Body of pancreas (tissue), 4 donors: ENCODE measurements at places on chromosomes 7 and 10.

GRCh38 chr7:131625817-131626372, 69.5 kb upstream of the PODXL start:
- no peaks in the 10 kb centered on the region for H3K4me1 ChIP-seq
- H3K27ac ChIP-seq: no peak overlapping the region
- H3K4me3 ChIP-seq: no peak overlapping the region
- H3K27me3 ChIP-seq: no peaks in the 10 kb centered on the region

DNA sequence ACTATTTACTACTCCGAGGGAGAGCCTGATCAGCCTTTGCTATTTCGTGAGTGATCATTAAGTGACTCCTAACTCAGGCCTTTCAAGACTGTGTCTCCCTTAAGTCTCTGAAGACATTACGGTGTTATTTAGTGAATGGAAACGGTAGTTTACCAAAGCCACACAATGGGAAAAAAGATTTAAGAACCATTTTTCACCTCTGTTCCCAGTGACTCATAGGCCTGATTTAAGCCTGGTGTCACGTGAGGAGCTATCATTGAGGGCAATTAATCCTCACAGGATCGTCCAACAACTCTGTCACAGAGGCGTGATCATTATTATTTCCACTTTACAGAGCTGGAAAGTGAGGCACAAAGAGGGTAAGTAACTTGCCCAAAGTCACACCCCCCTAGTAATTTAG, 20.3 kb downstream of the C10orf90 start:
- H3K4me3 ChIP-seq: no peak overlapping the region
- H3K27ac ChIP-seq: no peak overlapping the region
- H3K4me1 ChIP-seq: no peaks in the 10 kb centered on the region
- DNase-seq: no peak
- no peaks in the 10 kb centered on the region for H3K36me3 ChIP-seq

GRCh38 chr7:130269318-130269694, 2.6 kb downstream of the CPA2 start:
- peak overlapping the region; percentile 30 for H3K4me3 ChIP-seq
- no peak for DNase-seq
- no peaks in the 10 kb centered on the region for H3K36me3 ChIP-seq
- H3K27me3 ChIP-seq: no peaks in the 10 kb centered on the region
- peak overlapping the region; percentile 94 for H3K27ac ChIP-seq

DNA sequence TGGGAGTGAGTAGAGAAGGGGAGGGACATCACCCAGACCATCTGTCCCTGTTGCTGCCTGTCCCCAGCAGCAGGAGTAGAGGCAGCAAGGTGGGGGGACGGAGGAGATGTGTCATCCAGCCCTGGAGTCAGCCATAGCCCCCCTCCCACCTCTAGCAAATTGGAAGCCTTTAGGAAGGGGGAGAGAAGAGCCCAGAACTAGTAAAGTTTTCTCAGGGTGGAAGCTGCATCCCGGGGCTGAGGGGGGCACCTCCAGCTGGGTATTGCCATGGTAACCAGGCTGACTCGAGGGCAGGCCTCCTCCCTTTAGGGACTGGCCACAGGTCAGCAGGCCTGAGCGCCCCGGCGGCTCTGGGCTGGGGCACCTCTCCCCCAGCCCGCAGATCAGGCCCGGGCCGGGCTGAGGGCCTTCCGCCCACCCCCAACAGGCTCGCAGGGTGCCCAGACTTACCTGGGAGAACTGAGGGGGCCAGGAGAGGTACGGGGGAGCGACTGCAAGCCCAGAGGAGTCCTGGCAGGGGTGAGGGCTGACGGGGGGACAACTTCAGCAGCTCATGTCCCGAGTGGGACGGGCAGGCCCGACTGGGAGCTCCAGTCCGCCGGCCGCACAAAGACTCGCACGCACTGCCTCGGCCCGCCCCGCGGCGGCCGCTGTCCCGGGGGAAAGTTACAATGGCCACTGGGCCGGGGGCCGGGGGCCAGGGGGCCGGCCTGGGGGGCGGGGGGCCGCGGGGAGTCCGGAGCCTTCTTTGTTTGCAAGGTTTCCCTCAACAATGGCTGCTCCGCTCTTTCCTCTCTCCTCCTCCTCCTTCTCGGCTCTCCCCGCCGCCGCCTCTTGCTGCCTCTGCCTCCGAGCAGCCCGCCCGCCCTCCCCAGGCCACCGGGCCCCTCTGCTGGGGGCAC, 6.0 kb downstream of the LDB1 start:
- peak overlapping the region; percentile 70 for H3K27ac ChIP-seq

- no peak overlapping the region for H3K4me3 ChIP-seq
- no peak for DNase-seq
- H3K27ac ChIP-seq: no peak overlapping the region
- H3K27me3 ChIP-seq: peaks cover 5% of the 10 kb centered on the region
- H3K4me1 ChIP-seq: no peaks in the 10 kb centered on the region
Observed at GRCh38 chr7:45881759-45882464, 6.4 kb upstream of the IGFBP1 start.

DNA sequence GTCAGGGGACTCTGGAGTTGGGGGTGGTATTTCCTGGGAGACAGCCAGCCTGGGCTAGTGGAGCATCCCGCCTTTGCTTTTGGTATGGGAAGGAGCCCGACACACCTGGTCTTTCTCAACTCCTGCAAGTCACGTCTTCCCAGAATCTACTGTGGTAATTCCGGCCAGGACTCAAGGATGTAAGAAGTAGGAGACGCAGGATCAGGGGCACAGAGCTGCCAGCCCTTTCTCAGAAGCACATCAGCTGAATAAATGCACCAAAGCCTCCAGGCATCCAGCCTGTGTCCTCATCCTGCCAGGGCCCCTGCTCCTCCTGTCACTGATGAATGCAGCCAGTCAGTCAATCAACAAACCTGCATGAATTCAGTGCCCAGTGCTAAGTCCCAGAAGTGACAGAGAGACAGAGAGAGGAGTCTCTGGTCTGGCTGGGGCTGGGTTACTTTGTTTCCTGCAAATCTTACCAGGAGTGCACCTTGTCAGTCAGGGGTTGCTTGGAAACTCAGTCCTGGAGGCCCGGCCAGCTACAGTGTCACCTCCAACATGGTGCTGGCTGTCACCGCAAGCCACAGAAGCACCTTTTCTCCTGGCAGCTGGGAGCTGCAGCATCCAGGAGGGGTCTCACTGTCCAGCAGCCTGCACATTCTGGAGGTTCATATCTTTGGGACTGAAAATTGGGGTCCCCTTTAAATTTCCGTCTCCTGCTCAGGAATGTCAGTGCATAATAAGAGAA, 101.8 kb downstream of the PTPRE start:
- H3K4me3 ChIP-seq: no peak overlapping the region
- no peak for DNase-seq
- no peaks in the 10 kb centered on the region for H3K36me3 ChIP-seq
- H3K27me3 ChIP-seq: no peaks in the 10 kb centered on the region
- H3K4me1 ChIP-seq: peaks cover 9% of the 10 kb centered on the region

GRCh38 chr7:33854178-33854577, 51.2 kb upstream of the BMPER start:
- DNase-seq: no peak
- no peaks in the 10 kb centered on the region for H3K4me1 ChIP-seq
- no peak overlapping the region for H3K4me3 ChIP-seq
- no peak overlapping the region for H3K27ac ChIP-seq

- no peaks in the 10 kb centered on the region for H3K4me1 ChIP-seq
- DNase-seq: no peak
- no peaks in the 10 kb centered on the region for H3K36me3 ChIP-seq
- H3K27me3 ChIP-seq: no peaks in the 10 kb centered on the region
- H3K4me3 ChIP-seq: no peak overlapping the region
- no peak overlapping the region for H3K27ac ChIP-seq
Observed at GRCh38 chr10:93081834-93082233, 8.1 kb downstream of the CYP26A1 start.

DNA sequence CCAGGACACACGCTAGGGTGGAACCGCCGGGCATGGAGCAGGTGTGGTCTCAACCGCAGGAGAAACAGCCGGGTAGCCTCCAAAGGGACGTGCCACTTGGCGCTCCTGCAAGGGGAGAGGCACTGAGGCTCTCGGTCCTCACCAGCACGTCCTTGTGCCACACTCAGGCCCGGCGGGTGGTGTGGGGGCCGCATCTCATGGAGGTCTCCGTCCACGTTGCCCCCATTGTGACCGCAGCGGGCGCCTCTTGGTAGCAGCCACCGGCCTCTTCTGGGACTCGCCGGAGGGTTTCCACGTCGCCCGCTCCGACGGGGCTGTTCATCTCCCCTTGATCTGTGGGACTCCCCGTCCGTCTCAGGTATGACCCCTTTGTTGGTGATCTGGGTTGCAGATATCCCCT, 49.2 kb upstream of the ELFN1 start:
- H3K36me3 ChIP-seq: no peaks in the 10 kb centered on the region
- no peak for DNase-seq
- no peak overlapping the region for H3K4me3 ChIP-seq
- no peaks in the 10 kb centered on the region for H3K4me1 ChIP-seq
- no peaks in the 10 kb centered on the region for H3K27me3 ChIP-seq

GRCh38 chr7:121195874-121196273, 132.9 kb upstream of the WNT16 start:
- no peaks in the 10 kb centered on the region for H3K36me3 ChIP-seq
- H3K4me1 ChIP-seq: no peaks in the 10 kb centered on the region
- no peak for DNase-seq
- H3K27ac ChIP-seq: no peak overlapping the region
- no peak overlapping the region for H3K4me3 ChIP-seq

GRCh38 chr7:18235819-18236218, 208.2 kb upstream of the PRPS1L1 start:
- no peaks in the 10 kb centered on the region for H3K36me3 ChIP-seq
- no peaks in the 10 kb centered on the region for H3K27me3 ChIP-seq
- H3K4me3 ChIP-seq: no peak overlapping the region
- no peak for DNase-seq
- H3K4me1 ChIP-seq: no peaks in the 10 kb centered on the region
- no peak overlapping the region for H3K27ac ChIP-seq
